HepG2 (cell line): ENCODE measurements at places on chromosomes 3 and 15. TPM values are rescaled to one million over a fixed set of nuclear protein-coding genes. Genes with fewer than 3 reads are reported as not detected.

Gene LMAN1L
- total RNA-seq = not detected in 2 replicates

Gene DNAJC13
- total RNA-seq = 26.2 and 37.5 TPM in 2 replicates

Gene CFAP91
- not detected in 2 replicates for total RNA-seq

Gene HYAL2
- 40.9 and 76.2 TPM in 2 replicates for total RNA-seq

Gene MYRIP
- total RNA-seq = 0.60 and 0.64 TPM in 2 replicates

Gene TMEM158
- 0.13 TPM in 1 of 2 replicates, not detected in the other for total RNA-seq

Gene PLA2G4D
- 0.04 TPM in 1 of 2 replicates, not detected in the other for total RNA-seq

Gene FILIP1L
- 8.1 and 10.2 TPM in 2 replicates for total RNA-seq

Gene CHCHD4
- total RNA-seq = 24.1 and 32.0 TPM in 2 replicates

Gene SCAANT1
- not detected in 2 replicates for total RNA-seq

Gene ZFYVE19
- 19.2 and 23.3 TPM in 2 replicates for total RNA-seq

Gene FSTL1
- total RNA-seq = 0.07 and 0.17 TPM in 2 replicates

Gene LRTM1
- not detected in 2 replicates for total RNA-seq

Gene RBMS3
- total RNA-seq = not detected in 2 replicates

Gene LRRN1
- total RNA-seq = not detected in 2 replicates

Gene ETV5
- 52.9 and 60.0 TPM in 2 replicates for total RNA-seq

Gene TNNC1
- 11.8 and 18.7 TPM in 2 replicates for total RNA-seq

Gene UBA5
- 46.8 and 52.2 TPM in 2 replicates for total RNA-seq

Gene GATA2
- 4.7 and 6.2 TPM in 2 replicates for total RNA-seq

Gene MUSTN1
- 1.3 and 1.4 TPM in 2 replicates for total RNA-seq

Gene GHSR
- not detected in 2 replicates for total RNA-seq

Gene LAMB2
- 67.9 and 208 TPM in 2 replicates for total RNA-seq

Gene THOC7
- total RNA-seq = 63.5 and 80.4 TPM in 2 replicates

Gene ETFA
- total RNA-seq = 396 and 456 TPM in 2 replicates

Gene PIF1
- total RNA-seq = 8.3 and 19.7 TPM in 2 replicates
